ENCODE measurements at places on chromosomes 12 and 14.
A peak's percentile ranks its signal among the peaks of the same experiment; 100 is the strongest.

DNA sequence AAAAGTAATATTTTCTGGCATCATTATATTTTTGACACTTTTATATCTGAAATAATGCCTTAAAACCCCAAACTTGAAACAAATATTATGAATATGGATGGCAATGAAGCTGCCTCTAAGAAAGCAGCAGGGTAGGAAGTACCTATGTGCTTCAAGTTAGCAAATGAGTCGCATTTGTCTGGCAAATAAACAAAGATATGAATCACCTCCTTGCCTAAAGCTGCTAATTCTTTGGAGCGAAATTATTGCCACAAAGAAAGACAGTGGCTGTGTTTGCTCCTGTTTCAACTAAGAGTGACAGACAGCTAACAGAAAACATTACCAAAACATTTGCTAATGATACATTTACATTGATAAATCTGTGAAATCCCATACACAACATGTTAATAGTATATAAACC lies 854.9 kb downstream of the RPS29 start:
- ATAC-seq, result no peak

DNA sequence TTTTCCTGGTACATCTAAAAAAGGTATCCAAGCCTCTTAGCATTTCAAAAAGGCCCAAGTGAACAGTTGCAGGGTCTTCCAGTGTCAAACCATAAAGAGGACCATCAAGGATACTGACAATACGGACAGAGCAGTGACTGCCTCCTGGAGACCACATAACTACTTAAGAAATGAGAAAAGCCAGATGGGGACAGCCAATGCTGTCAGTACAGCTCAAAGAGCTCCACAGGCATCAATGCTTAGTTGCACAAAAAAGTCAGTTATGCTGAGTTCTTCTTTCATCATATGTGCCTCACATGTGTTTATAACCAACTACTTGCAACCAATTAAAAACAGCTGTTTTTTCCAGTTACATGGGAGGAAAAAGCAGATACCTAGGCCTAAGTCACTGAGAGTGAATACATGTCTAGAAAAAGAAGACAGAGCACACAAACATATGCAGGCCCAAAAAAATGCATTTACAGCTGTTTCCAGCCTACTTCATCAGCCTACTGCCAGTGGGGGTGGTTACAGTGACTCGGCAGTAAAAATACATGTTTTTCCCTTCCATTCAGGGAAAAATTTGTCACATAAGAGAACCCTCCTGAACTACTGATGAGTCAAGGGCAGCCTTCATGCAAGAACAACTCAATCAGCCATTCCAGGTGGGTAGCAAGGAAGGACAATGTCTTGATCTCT lies 84.0 kb downstream of the DCAF5 start:
- ATAC-seq, result no peak

DNA sequence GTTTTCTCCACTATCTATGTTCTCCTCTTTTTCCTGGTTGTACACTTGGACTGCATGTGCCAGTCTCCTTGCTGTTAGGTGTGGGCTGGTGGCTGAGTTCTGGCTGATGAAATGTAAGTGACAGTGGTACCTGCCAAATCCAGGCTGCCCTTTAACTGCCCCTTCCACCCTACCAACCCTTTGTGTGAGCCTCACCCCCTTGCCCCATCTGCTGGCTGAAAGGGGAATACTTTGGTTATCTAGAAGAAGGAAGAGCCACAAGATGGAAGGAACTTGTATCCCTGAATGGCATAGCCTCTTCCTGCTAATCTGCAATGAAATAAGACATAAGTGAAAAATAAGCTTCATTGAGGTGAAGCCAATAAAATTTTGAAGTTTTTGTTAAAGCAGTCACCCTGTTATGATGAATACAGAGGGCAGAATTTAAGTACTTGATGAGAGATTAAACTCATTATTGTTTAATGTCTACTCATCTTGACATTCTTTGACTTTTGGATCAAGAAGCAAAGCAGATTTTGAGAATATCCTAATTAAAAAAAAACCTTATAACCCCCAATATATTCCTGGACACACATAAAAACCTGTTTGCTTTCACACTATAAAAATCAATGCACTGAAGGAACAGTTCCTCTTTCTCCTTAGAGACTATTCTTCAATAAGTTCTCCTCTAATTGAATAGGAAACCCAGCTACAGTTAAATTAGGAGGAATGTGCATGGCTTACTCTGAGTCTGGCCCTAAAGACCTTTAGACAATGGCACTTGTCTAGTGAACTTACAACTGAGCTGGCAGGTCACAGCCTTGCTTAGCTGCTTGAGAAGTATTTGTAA lies 262.6 kb upstream of the BTG1 start:
- peak; percentile 61 for ATAC-seq

DNA sequence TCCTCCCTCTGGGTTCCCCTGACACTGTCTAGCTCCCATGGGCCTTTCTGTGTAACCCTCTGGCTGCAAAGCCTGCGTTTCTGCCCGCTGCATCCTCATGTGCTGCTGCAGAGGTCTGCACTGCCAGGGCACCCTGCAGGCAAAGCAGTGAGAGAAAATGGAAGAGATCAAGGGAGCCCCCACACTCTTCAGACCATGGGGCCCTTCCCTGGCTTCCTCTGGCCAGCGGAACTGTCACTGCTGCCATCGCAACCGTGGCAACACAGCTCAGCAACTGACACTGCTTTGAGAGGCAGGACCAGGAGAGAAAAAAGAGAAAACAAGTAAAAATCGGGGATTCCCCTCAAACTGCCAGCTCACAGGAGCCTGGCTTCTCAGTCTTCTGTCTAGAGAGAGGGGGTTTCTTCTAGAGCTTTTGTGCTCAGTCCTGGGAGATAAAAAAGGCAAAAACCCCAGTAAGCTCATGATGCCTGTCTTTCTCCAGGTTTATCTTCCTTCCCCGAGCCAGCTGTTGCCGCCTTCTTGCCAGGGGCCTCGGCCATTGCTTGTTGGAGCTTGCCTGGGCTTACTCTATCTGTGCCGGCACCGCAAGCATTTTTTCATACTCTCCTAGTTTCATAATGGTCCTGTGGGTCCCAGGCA lies 38.9 kb downstream of the C14orf132 start:
- ATAC-seq, result no peak

GRCh38 chr12:4833053-4833452 lies 76.7 kb upstream of the KCNA1 start:
- no peak for ATAC-seq

GRCh38 chr14:50031602-50032313 lies 84.6 kb downstream of the VCPKMT start:
- no peak for ATAC-seq

DNA sequence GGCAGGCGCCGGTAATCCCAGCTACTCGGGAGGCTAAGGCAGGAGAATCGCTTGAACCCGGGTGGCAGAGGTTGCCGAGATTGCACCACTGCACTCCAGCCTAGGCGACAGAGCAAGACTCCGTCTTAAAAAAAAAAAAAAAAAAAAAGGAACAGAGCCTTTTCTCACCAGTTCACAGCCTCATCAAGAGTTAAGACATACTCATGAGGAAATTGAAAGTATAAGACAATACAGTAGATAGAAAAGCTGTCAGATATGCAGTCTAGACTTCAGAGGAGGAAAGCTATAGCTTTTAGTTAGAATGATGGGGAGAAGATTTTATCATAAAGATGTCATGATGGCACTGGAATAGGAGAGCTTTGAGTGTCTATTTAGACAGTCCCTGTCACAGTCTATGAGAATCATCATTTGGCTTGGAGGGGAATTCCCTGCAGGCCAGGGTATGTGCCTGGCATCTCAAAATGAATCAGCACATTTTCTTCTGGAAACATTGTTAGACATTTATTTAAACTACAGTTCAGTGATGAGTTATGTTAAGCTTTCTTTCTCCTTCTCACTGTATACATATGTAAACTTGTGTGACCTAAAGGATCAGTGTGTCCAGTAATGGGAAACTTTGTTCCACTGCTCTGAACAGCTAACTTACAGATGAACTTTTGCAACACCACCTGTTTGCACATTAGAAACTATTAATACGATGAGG lies 2.9 kb upstream of the RAB35 start:
- ATAC-seq, result peak; percentile 43

GRCh38 chr12:110116623-110117022 lies 7.5 kb upstream of the IFT81 start:
- ATAC-seq, result no peak

- no peak for ATAC-seq
These were observed 38.6 kb downstream of the SPTSSA start for GRCh38 chr14:34423445-34423844.

GRCh38 chr12:27515671-27516070 lies 8.3 kb upstream of the PPFIBP1 start:
- ATAC-seq, result no peak

- ATAC-seq, result no peak
These were observed 91.8 kb upstream of the ATP2B1 start for GRCh38 chr12:89800435-89800834.

GRCh38 chr14:96126339-96126782 lies 78.3 kb upstream of the BDKRB2 start:
- no peak for ATAC-seq

GRCh38 chr14:95505030-95505589 lies 11.3 kb downstream of the SYNE3 start:
- ATAC-seq, result peak; percentile 49

DNA sequence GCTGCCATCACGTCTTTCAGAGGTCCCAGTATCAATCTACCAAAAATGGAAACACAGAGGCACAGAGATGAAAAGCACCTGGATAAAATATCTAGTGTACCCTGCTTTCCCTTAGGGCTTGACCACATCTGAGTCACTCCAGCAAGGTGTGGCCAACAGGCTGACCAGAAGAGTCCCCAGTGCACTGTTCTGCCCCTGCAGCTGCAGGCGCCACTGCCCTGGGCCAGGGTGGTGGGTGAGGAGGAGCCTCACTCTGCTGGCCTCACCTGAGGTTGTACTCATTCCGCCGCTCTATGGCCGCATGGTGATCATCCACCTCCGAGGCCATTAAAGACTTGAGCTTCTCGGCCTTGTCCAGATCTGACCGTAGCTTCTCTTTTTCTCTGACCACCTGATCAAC lies 60.4 kb downstream of the NIN start:
- no peak for ATAC-seq

GRCh38 chr12:39643052-39643451 lies 23.4 kb upstream of the ABCD2 start:
- no peak for ATAC-seq

DNA sequence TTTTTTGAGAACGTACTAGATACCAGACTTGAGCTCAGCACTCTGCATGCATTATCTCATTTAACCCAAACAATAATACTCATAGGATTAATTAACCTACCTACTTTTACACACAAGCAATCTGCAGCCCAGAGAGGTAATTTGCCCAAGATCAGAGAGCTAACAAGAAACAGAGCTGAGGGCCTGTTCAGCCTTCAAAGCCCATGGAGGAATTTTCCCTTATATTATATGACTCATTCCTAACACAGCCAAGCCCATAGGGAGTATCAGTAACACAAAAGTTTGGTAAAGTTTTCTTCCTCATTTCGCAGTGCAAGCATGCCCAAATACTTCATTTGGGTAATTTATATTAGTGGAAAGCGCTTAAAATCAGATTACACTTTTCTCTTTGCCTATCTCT lies 94.7 kb downstream of the GALC start:
- no peak for ATAC-seq

- peak; percentile 61 for ATAC-seq
These were observed 49.3 kb downstream of the CDK17 start for GRCh38 chr12:96350982-96351381.

GRCh38 chr14:106436310-106436905 lies 910.0 kb downstream of the TMEM121 start:
- no peak for ATAC-seq

- ATAC-seq, result no peak
These were observed 178.2 kb downstream of the AKAP6 start for GRCh38 chr14:32507029-32507984.

- no peak for ATAC-seq
These were observed 219.8 kb downstream of the SLC41A2 start for GRCh38 chr12:104738331-104738730.

GRCh38 chr12:59578254-59578653 lies 17.6 kb upstream of the SLC16A7 start:
- ATAC-seq, result no peak

- no peak for ATAC-seq
These were observed 281.5 kb downstream of the ZFP36L1 start for GRCh38 chr14:68511129-68512047.

DNA sequence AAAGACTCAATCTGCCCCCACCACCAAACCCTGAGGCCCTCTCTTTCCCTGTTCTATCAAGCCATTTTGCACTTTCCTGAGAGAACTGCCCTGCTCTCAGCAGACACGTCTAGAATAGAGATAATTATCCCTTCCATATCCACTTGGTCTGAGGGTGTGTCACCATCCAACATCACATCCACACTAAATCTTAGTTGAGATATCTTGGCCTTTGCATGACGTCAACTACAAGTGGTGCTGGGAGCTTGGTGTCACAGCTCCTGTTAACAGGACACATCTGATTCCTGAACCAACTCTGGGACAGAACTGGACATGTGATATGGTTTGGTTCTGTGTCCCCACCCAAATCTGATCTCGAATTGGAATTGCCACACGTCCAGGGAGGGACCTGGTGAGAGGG lies 1109.2 kb downstream of the TMEM121 start:
- no peak for ATAC-seq
